Substantia nigra (tissue), 51 donors: ENCODE measurements at places on chromosomes 5 and 9.
A peak's percentile ranks its signal among the peaks of the same experiment; 100 is the strongest.

DNA sequence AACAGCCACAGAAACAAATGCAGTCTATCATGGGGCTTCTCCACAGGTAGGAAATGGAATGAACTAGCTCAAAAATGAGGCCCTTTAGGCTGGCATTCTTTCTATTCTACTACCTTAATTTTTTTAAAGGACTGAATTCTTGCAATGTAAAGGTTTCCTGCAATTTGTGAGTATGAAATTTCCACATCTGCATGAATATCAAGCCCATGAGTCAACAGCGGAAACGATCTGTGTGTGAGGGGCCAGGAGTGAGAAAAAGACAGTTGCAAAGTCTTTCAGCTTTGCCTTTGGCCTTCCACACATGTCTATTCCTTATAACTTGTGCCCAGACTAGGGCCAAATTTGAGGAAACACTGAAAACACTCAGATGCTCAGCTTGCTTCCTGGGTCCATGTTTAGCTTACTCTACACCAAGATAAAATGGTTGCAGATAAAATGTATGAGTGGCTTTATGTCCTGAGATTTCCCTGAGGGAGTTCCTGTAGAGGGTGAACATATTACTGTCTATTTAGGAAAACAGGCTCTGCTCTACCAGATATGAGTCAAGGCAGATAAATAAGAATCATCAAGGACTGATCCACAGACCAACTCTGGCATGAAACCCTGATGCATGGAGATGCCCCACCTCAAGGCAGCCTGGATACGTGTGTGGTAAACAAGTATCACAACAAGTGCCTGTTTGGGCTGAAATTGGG is 46.5 kb downstream of the RETREG1 start:
- DNase-seq, result no peak

DNA sequence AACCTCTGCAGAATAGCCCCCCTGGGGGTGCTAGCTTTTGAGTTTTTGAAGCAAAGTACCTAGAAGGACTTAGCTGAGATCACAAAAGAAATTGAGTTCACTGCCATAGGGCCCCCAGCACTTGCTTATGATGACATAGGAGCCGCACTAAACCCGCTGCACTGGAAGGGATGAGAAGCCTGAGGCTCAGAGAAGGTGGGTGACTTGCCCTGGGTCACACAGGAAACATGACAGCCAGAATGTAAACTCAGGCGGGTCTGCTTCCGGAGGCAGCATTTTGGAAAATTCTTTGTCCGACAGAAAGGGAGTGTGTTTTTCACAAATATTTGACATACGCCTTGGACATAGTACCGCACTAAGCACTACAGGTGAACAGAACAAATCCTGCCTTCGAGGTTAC is 8.4 kb upstream of the TOR1B start:
- no peak for DNase-seq

DNA sequence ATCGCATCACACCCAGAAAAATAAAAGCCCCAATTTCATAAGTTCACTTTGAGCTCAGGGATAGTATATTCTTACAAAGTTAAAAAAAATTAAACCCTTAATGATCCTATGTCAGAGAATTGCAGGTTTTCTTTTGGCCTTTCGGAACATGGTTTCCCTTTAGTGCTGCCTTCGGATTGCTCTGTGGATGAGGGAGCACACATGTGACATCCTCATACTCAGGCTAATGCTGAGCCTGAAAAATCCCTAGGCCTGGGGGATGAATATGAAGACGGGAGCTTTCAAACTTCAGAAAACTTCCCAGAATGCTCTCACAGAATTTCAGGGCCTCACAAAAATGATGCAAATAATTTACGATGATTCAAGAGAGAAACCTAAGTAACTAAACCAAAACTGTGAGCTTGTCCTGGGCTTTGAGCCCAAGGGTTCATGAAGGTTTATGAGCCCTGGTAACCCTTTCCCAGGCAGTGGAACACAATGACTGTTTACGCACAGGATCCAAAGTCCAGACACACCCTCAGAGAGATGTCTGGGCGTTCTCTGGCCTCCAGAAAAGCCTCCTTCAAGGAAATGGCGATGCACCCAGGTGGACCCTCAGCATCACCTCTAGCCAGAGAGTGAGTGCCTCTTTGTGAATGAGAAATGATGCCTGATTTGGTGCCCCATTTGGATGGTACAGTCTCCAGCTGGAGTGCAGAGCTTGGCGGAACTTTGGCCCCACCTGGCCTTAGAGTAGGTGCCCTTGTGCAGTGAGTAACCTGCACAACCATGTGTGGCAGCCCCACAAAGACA is 145.4 kb downstream of the ENTREP1 start:
- no peak for DNase-seq

GRCh38 chr9:98600631-98601030 is 108.1 kb downstream of the GABBR2 start:
- DNase-seq, result no peak

GRCh38 chr5:113179156-113179555 is 202.6 kb downstream of the DCP2 start:
- DNase-seq, result no peak

DNA sequence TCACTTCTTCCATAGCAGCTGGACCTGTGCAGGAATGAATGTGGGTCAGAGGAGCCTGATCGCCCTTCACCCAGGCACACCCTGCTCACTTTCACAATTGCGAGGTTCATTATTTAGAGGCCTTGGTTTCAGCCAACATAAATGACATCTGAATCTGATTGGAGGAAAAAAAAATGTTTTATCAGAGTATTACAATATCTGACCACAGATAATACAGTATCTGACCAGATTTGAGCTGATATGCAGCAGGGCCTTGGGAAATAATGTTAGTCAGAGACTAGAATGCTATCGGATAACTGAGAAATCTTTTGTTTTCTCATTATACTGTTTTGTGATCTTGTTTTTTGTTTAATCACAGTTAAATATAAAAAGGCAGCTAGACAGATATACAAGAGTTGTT is 7.7 kb downstream of the ICE1 start:
- DNase-seq, result no peak

DNA sequence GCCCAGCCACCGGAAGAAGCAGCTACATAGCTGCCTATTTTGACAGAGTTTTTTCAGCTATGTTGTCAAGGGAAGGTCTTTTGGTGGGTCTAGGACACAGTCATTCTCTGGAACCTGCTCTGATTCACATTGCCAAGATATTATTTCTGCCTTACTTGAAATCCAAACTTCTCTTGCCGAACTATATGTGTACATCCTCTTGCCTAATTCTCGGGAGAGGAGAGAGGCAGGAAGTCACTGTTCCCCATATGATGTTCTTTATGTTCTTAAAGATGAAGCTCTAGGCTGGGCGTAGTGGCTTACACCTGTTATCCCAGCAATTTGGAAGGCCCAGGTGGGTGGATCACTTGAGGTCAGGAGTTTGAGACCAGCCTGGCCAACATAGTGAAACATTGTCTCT is 8.6 kb downstream of the TMEM252 start:
- no peak for DNase-seq

DNA sequence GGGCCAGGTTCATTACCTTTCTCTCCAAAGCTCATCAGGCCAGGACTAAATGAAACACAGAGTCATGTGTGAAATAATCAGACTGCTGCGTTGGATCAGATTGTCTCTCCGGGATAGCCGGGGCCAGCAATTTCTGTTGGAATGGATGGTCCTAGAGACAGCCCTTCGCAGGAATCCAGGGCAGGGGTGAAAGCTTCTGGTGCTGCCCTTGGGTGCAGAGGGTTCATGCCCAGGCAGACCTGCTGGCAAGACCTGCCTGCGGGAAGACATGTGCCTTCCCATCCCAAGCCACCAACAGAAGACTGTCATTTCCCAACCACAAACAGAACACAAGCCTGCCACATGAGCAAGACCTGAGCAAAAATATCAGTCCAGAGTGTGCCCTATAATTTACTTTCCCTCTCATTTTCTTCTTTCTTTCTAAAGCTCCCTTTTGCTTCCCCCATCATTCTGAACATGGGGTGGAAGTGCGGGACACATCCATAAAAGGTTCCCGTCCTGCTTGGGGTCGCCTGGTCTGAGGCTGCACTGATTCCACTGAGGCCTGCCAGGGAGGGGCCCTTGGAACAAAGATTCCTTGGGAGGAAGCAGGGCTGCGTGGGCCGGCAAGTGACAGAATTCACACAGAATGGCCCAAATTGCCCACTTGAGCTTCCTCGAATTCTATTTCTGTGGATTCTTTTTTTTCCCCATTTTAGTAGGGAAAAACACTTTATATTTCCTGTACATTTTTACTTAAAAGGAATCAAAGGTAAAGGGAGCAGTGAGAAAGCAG is 57.3 kb downstream of the UBE2QL1 start:
- no peak for DNase-seq

DNA sequence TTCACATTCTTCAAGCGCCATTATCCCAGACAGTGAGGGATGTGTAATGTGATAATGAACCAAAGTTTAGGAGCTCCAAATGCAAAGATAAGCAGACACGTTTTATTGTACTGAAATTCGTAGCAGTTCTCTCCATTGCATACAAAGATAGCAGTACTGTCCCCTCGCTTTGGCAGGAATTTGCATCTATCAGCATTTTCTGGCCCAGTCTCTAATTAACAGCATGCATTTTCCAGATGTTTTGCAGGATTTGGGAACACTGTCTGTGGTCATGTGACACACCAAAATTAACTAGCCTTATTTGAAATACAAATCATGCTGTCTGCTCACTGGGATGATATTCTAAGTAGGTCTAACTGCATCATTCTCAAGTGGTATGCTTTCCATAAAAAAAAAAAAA is 235.9 kb upstream of the TRPM3 start:
- no peak for DNase-seq

DNA sequence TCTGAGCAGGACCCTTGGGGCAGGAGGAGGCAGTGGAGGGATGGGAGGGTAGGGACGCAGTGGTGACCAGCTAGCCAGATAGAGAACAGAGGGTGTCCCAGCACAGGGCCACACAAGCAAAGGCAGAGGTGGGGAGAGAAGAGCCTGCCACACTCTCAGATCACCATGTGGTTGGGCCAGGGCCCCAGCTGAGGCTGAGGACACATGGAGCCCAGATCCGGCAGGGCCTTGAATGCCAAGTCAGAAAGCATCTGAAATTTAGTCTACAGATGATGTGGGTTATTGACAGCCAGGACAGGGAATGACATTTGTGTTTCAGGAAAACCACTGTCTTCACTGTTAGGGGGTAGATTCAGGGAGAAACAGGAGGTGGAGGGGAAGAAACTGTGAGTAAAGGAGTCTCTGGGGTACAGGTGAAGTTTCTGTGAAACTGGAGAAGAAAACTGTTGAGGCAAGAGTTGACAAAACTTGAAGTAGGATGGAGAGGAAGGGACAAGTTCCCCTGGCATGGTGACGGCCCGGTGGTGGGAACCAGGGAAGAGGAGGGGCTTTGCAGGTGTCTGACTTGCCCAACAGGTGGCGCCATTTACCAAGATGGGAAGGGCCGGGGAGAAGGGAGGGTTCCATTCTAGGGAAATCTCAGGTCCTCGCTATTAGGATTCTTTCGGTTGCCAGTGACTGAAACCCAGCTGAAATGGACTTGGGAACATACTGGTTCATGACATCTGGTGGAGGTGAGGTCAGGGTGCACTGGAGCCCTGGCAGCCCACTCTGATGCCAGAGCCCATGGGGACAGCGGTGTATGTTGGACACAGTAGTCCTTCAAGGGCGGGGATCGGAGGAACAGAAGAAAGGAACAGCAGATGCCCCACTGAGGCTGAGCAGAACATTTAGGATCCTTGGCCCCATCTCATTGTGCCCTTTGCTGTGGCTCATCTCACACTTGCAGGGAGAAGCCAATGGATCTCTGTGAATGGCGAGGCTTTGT is 100.1 kb downstream of the KCNIP1 start:
- DNase-seq, result peak; percentile 46

DNA sequence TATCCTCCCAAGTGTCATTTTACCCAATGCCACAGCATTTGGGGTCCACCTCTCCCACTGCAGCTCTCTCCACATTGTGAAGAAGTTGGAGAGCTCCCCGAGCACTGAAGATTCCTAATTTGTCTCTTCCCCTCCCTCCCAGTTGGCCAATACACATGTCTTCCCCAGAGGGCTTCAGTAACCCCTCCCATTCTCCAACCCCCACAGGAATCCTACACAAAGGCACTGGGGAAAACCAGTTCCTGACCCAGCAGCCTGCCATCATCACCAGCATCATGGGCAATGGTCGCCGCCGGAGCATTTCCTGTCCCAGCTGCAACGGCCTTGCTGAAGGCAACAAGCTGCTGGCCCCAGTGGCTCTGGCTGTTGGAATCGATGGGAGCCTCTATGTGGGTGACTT is 87.3 kb upstream of the WWC1 start:
- no peak for DNase-seq

DNA sequence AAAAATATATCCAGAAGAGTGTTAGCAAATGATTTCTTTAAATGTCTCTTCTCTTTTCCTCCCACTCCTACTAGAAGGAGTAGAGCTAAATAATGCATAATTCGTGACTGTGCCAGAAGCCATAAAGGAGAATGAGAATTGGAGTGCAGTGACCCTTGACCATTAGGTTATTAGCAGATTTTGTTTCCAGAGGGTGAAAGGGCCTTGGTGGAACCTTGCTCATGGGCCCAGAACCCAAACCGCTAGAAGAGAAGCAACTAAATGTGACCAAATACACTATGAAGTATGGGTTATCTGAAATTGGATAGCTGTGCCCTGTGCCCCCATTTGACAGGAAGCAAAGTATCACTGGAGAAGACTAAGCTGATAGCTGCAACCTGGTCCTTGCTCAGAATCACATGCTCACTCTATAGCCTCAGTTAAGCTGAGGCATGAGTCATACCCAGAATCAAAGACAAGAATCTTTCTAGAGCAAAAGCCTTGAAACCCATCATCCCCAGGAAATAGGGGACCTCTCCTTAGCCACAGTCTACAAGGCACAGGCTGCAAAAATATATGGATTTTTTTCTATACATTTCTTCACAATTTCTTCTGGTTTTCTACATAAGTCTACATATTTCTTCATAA is 36.3 kb downstream of the CAPSL start:
- no peak for DNase-seq

- DNase-seq, result no peak
Measured at GRCh38 chr5:124199893-124200292, 546.5 kb downstream of the ZNF608 start.

GRCh38 chr5:90888511-90889324 is 330.1 kb downstream of the ADGRV1 start:
- no peak for DNase-seq

DNA sequence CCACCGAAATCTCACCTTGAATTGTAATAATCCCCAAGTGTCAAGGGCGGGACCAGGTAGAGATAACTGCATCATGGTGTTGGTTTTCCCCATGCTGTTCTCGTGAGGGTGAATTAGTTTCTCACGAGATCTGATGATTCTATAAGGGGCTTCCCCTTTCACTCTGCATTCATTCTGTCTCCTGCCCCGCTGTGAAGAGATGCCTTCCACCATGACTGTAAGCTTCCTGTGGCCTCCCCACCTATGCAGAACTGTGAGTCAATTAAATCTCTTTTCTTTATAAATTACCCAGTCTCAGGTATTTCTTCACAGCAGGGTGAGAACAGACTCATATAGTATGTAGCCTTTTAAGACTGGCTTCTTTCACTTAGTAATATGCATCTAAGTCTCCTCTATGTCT is 128.1 kb upstream of the NR5A1 start:
- DNase-seq, result no peak
